ENCODE measurements at places on chromosomes 16 and 17.

GRCh38 chr17:67679225-67679624, 38.5 kb upstream of the NOL11 start:
- DNase-seq, result no peak

GRCh38 chr16:67865318-67865717, 7.5 kb upstream of the EDC4 start:
- no peak for DNase-seq

- DNase-seq, result no peak
These were observed 42.2 kb downstream of the WDR45B start for GRCh38 chr17:82605939-82606600.

DNA sequence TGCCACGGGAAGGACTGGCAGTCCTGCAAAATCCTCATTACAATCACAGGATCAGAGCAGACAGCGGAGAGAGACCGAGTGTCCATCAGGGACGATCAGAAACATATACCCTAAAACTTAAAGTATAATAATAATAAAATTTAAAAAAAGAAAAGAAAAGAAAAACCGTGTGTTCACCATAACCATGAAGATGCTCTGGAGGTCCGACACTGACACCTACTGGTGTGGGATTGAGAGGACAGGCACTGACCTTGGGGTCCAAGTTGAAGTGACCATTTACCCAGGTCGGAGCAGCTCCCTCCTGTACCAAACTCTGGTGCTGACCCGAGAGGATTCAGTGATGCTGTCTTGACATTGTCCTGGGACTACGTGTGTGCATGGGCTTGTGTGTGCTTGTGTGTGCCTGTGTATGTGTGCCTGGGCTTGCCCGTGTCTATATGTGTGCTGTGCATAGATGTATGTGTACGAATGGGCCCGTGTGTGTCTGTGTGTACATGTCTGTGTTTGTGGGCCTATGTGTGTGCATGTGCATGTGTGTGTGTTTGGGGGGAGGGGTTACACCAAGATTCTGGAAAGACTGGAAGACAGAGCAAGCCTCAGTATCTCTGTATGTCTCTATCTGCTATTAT, 10.0 kb upstream of the CD300LD start:
- peak; percentile 6 for DNase-seq

DNA sequence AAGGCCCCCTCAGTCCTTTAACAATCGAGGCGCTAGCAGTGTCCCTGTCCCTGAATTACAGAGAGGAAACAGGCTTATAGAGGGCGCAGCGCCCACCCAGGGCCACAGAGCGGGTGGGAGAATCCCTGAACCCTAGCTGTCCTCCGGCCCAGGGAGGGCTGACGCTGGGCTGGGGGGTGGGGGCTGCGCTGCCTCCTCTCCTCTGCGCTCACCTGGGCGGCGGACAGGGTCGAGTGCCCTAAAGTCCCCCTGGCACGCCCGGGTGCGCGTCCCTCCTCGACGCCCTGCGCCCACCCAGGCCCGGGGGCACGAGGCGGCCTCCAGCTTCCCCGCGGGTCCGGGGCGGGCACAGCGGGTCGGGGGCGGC, 200.4 kb upstream of the N4BP1 start:
- DNase-seq, result no peak

- no peak for DNase-seq
These were observed 221.3 kb downstream of the CDH11 start for GRCh38 chr16:64900517-64900916.

- no peak for DNase-seq
These were observed 688 bp downstream of the FBRS start for GRCh38 chr16:30658731-30659506.

DNA sequence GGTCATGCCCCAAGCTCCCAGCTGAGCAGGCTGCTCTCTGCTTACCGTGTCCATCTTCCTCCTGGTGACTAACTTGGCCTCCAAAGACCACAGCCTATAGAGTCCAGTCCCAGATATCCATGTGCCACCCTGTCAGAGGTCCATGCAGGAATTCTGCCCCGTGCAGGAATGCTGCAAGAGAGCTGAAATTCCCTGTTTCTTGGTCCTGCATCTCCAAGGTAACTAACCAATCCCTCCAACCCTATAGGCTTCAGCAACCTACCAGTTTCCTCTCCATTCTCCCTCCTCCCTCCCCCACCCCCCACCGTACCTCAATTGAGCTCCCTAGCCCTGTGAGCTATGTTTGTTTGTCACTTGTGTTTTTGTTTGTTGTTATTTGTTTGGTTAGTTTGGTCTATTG, 9.6 kb upstream of the MKS1 start:
- no peak for DNase-seq

- no peak for DNase-seq
These were observed 15.7 kb downstream of the TMEM94 start for GRCh38 chr17:75472119-75472518.

DNA sequence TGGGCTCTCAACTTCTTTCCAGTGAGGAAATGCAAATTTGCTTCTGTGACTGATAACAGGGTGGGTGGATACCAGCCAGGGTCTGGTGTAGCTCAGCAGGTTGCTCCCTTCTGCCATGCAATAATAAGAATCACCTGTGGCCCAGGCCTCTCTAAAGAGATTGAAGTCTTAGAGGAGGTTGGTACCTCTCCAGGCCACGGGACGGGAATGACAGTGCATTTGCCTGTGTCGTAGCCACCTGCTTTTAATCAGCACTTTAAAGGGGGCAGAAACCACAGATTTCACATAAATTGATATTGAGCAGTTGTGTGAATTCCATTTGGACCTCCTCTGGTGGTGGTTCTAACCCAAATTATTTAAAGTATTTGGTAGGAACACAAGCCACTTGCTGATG, 246.9 kb downstream of the PRKCA start:
- no peak for DNase-seq

GRCh38 chr17:8222630-8223355, 12.4 kb upstream of the AURKB start:
- DNase-seq, result peak; percentile 95

GRCh38 chr16:85753976-85754375, 3.1 kb upstream of the C16orf74 start:
- DNase-seq, result no peak

All from right lung (tissue), 10 donors.